ENCODE measurements at places on chromosomes 16 and 17.

- DNase-seq: peak; percentile 49
Observed at GRCh38 chr17:42422958-42423712, at the start of gene CAVIN1. CAVIN1 (minus strand) TSS chr17:42423256; CDS start chr17:42423097, 159 bp downstream.

GRCh38 chr16:84137769-84138357 is 7.1 kb downstream of the HSDL1 start:
- no peak for DNase-seq

DNA sequence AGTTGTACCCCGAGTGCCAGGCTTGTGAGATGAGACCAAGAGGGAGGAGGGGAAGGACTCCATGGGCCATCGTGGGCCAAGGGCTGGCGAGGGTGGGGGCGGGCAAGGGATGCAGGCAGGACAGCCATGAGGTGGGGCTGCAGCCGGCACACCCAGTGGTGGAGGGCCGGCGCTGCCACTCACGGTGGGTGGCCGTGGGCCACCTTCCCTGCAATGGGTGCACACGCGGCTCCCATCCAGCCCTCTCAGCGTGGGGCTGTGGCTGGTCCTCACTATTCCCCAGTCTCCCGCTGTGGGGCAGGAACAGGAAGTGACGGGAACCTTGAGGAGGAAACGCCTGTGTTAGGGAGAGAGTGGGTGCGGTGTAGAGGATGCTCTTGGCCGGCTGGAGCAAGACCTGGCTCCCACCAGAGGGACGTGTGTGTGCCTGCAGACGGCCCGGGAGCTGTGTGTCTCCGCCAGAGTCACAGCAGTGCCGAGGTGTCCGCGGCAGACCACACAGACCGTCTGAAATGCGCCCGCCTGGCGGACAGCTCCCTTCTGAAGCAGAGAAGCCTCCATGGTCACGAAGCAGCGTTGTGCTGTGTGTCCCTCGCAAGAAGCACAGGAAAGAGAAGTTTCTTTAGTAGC is 23.6 kb downstream of the CIBAR2 start:
- no peak for DNase-seq

DNA sequence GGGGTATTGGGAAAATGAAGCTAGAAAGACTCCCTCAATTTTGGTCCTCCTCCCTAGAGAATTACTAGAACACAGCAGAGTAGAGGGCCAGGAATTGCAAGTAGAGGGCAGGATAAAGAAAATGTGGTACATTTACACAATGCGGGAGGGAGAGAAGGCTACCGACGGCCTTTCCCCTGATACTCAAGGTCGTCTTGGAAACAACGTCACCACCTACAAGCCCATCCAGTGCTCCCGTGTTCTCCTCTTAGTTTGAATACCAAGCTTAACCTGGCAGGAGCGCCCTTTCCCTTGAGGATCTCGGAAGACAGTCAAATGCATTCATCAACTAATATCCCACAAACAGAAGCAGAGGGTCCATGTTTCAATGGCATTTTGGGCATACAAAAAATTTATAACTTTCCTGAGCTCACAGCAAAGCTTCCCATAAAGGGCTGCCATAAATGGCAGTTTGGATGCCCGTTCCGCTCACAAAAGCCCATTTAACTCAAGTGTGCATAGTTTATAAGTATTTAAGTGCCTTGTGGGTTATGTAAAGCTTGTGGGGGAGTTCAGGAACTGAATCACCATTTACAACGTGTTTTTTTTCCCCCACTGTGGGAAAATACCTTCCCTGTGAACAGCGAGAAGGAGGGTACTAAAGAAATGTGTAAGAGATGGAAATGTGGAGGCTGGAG is 414.6 kb downstream of the SLC39A11 start:
- no peak for DNase-seq

- DNase-seq: no peak
Observed at GRCh38 chr17:16351831-16352230, 1.4 kb downstream of the CENPV start.

- no peak for DNase-seq
Observed at GRCh38 chr17:65227637-65228036, 90.5 kb downstream of the RGS9 start.

DNA sequence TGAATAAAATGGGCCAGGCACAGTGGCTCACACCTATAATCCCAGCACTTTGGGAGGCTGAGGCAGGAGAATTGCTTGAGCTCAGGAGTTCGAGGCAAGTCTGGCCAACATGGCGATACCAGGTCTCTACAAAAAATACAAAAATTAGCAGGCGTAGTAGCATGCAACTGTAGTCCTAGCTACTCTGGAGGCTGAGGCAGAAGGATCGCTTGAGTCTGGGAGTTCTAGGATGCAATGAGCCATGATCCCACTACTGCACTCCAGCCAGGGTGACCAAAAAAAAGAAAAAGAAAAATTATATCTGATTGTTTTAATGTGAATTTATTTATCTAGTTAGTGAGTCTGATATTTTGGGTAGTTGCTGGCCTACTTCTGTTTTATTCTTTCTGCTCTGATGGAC is 7.0 kb downstream of the IL34 start:
- no peak for DNase-seq

DNA sequence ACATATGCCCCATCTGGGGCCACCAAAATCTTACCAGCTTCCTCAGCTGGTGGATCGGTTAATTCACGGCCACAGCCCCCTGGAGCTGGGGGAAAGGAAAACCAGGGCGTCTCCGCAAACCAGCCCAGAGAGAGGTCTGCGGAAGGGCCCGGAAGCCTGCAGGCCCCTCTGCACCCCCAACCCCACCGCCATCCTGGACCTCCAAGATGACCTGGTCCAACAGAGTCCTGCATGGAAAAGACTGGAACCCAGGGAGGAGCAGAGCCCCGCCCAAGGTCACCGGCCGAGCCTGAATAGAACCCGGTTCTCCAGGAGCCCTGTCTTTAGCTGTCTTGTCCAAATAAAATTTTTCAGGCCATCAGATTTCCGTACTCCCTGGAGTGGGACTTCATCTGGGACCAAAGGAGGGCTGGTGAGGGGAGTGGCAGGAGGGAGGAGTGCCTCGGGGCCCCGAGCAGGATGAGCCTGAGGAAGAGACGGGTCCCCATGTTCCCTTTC is 37.4 kb upstream of the NDRG4 start:
- DNase-seq: no peak

- DNase-seq: no peak
Observed at GRCh38 chr17:72336026-72336803, 215.4 kb downstream of the SOX9 start.

DNA sequence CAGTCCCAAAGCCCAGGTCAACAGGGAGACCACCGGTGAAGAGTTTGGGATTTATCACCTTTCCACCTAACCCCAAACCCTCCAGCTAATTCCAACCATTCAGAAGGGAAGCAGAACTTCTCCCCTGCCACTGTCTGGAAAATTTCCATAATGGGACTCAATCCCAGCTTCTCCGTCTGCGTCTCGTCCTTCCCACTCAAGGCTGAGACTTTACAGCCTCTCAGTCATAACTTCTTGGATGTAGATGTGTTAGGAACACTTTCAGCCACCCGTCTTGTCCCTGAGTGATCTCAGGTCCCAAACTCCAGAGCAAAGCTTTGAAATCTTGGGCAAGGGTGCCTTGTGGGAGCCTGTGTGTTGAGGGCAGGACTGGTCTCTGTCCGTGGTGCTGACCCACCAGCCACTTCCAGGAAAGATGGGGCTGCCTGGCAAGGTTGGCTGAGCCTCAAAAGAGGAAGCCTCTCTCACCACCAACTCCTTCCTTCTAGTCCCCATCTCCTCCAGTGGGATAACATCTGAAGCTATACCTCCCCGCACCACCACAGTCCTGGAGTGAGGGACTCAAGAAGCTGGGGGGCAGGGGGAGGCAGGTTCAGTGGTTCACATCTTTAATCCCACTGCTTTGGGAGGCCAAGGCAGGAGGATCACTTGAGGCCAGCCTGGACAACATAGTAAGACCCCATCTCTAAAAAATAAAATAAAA is 9.3 kb downstream of the GAS2L2 start:
- DNase-seq: no peak

GRCh38 chr16:3841729-3842508 is 38.6 kb downstream of the CREBBP start:
- no peak for DNase-seq

DNA sequence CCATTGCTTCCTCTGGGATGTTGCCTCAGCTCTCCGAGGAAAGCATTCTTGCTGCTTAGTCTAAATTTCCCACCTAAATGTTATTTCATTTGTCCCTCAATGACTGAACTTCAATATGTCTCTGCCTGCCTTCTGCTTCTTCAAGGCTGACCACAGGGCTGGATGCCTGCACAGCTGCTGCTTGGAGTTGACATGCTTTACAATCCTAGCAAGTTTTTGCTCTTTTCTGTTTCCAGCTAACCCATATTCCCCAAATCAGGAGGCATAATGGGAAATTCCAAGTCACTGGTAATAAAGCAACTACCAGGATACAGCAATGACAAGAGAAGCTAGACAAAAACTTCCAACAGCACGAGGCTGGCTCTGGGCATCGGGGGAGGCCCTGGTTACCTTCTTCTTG is 48.9 kb downstream of the GTF3C1 start:
- no peak for DNase-seq

DNA sequence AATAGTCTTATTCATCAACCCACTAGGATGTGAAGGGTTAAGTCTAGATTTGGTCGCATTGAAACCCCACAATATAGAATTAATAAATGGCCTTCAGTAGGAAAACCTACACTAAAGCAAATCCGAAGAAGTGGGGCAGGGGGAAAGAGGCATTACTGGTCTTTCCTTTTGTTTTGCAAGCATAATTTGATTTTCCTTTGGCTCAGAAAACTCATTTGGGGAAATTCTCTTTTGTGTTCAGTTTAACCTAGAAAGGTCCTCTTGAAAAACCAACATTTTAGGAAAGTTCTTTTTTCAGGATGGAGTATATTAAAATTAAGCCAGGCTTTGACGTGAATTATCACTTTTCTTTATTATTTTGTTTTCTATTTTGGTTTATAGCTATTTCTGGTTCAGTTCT is 31.7 kb downstream of the ERCC4 start:
- no peak for DNase-seq

DNA sequence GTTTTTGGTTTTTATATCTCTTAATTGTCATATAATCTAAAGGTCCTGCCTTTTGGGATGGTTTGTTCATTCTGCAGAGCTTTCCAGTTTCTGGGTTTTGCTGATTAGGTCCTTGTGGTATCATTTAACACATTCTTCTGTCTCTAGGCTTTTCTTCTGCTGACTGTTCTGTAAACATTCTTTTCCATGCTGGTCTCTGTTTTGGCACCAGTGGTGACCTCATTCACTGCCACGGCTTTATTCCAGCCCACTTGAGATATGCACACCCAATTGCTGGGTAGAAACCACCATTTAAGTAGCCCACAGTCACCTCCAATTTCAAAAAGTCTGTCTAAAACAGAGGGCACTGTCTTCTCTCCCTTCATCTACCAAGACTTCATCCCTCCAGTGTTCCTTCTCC is 31.1 kb upstream of the COX10 start:
- no peak for DNase-seq

Measured in esophagus squamous epithelium (tissue), 5 donors.